CD4-positive, alpha-beta T cell treated with Interleukin-12 subunit alpha and Interleukin-12 subunit beta, for 1 hour (primary cell): ENCODE measurements at places on chromosomes 3 and 15.
A peak's percentile ranks its signal among the peaks of the same experiment; 100 is the strongest.

- DNase-seq = no peak
These were observed 11.7 kb downstream of the CTXND1 start for GRCh38 chr15:80240276-80240675.

DNA sequence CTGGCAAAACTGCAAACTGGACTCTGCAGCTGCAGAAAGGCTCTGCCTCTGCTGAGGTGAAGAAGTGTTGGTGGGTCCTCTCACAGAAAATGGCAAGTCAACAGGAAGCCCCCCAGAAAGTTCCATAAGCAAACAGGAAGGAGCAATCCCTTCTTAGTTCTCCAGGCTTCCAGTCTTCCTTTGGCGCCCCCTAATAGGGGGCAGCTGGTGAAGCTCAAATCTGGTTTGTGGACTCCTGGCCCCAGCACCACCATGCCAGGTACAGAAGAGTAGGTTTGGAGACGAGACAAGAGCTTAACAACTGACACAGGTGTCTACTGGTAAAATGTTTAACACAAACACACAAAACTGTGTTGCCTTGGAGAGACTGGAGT lies 35.5 kb downstream of the LEO1 start:
- no peak for DNase-seq

DNA sequence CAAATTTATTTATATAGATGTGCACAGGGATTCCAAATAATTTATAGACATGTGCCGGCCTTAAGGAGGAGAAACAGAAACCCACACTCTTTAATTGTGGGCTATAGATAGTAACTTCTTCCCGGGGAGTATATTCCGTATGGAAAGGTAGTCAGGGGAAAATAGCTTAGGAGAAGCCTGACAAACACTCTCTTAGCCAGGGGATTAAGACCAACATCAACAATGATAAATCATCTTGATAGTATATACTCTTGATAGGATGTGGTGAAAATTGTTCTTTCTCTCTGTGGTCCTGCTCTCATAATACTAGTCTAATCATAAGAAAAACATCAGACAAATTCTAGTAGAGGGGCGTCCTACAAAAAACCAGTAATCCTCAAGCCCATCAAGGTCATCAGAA lies 8.2 kb upstream of the BCL6 start:
- no peak for DNase-seq

DNA sequence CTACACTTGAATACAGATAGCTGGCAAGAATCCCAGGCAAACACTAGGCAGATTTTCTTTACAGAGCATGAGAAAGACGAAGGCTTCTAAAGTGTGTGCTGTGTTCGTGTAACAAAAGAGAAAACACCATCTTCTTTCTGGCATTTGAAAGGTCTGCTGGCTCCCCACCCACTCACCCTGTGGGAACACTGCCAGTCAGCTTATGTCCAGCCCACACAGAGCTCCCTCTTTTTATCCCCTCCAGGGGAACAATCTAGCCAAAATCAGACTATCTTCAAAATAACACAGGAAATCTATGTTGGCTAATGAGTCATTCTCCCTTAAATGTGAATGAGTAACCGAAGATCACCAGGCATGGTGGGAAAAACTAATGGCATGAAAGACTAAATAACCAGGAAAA lies 45.6 kb upstream of the PAQR5 start:
- no peak for DNase-seq

DNA sequence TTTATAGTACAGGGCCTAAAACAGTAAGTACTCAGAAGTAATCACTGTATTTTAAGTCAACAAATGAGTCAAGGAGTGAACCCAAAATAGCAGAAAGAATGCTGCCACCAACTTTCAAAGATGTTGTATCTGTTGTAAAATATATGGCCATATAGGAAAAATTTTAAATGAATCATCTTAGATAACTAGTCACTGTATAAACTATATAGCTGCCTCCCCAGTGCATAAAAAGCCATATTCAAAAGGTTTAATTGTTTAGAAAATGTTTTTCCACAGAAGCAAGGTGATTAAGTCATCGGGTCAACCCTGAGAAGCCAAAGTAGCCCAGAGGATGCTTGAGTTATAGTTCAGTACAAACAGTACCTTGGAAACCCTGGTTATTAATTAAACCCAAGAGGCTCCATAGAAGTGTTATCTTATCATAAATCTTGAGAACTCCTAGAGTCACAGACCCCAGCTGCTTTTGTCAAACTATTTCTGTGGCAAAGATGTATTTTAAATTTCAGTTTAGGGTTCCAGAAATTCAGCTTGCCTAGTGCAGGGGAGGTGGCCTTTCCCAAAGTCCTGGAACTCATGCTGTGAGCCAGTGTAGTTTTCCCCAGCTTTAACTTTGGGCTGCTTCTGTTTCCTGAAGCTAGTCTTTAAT lies 39.2 kb downstream of the MBNL1 start:
- DNase-seq = no peak

DNA sequence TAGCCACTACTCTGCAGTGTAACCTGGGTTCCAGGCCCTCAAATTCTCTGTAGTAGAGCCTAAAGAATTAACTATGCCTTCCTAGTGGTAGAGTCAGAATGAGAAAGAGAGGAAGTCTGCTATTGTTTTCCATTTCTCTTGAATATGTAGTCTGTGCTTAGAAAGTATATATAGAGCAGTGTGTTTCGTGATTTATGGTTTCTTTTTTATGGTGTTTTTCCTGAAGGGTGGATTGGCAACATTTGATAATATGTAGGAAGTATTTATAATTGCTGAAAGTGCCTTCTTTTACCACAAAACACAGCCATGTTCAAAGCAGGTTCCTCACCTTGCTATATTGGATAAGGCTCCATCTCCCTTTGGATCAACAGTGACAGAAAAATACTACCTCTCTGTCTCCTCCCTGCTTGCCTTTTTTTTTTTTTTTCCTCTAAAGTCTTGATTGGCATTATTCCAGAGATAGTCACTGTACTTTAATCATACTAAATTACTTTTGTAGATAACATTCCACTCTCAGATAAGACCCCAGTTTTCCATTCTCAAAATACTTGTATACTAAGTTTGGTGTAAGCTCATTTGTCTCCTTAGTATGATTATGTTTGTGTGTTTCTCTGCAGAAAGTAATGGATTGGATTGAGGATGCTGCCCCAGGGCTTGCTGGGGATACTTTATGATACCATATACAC lies 47.8 kb downstream of the IQGAP1 start:
- no peak for DNase-seq

DNA sequence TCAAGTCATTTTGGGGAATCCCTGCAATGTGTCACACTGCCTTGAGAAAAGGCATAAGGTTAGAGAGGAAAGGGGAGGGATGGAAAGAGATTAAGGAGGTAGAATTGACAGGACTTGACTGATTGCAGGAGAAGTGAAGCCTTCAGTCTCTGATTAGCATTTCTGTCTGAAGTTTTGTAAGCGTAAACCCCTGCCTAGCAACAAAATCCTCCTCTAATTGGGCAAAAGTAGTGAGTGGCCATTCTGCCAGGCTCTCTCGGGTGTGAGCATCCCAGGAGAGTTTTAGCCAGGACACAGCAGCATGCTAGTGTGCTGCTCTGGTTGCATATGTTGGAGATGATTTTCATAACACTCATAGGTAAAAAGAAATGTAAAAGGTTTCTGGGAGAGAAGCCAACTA lies 117.0 kb upstream of the MRPL3 start:
- no peak for DNase-seq

GRCh38 chr15:39357480-39358268 lies 223.2 kb upstream of the THBS1 start:
- no peak for DNase-seq

GRCh38 chr3:158680861-158681260 lies 8.4 kb upstream of the LXN start:
- no peak for DNase-seq

GRCh38 chr15:37046876-37047614 lies 53.3 kb downstream of the MEIS2 start:
- DNase-seq = no peak

DNA sequence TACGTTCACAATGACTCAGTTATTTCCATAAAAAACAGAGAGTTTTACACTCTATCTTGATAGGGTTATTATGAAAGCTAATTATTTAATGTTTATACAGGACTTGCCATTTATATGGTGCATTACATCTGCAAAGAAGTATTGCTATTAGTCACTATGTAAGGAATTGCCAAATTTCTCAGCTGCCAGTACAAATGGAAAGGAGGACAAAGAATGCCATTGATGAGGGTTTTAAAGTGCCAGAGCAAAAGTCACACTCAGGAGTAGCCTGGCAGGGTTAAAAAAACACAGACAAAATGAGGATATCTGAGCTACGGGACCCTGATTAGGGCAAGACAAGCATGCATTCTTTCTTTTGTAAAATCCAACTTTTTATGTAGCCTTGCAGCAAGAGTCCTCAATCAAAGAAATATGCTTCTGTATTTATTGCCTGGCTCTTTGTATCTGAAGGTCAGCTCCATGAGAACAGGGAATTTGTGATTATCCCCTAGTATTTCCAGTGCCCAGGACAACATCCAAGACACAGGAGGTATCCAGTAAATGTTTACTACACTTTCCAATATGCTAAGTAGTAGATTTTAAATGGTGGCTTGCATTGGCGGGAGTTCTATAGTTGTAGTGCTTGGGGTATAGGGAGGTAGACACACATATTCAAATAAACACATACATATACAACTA lies 1013.6 kb downstream of the ROBO1 start:
- DNase-seq = no peak

- DNase-seq = no peak
These were observed 1208.5 kb downstream of the NSUN3 start for GRCh38 chr3:95271395-95271794.

- no peak for DNase-seq
These were observed 22.5 kb downstream of the LRRC28 start for GRCh38 chr15:99273801-99274200.

DNA sequence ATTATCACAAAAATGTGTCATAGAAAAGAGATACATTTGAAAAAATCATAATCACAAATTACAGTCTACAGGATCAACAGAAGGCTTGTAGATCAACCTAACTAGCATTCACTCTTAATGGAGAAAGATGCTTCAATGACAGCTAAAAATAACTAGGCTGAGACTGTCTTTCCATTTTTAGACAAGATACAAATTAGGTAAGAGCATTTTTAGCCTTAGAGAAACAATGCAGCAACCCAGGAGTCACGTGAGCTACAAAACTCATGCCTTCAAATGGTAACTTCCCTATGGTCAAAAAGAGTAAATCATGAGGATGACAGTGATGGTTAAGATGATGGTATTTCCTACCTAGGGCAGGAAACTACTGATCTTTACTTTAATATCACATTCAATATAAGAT lies 415.4 kb downstream of the MAGI1 start:
- DNase-seq = no peak

DNA sequence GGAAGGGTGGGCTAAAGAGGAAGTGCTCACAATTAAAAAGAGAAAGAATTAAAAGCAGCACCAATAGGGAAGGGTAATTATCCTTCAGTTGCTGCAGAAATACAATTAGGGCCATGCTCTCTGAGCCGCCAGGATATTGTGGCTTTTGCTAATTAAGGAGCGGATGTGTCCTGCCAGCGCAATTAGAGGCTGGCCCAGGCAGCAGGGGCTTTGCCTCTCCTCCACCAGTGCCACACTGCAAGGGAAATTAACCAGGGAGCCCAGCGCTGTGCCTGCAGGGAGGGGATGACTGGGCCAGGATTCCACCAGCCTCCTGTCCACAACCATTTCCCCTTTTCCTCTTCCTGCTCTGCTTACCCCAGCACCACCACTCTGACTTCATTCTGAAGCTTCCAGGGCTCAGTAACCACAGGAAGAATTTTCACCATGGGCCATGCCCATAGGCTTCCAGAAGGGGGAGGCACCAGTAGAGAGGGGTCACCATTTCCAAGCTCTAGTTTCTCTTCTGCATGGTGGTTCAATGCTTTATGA lies 10.4 kb upstream of the AEN start:
- no peak for DNase-seq

- DNase-seq = no peak
These were observed 36.7 kb upstream of the SLC6A11 start for GRCh38 chr3:10779293-10779805.

GRCh38 chr15:64883100-64883581 lies 28.6 kb upstream of the ANKDD1A start:
- peak; percentile 52 for DNase-seq

GRCh38 chr3:143142354-143142753 lies 22.8 kb downstream of the CHST2 start:
- DNase-seq = no peak

DNA sequence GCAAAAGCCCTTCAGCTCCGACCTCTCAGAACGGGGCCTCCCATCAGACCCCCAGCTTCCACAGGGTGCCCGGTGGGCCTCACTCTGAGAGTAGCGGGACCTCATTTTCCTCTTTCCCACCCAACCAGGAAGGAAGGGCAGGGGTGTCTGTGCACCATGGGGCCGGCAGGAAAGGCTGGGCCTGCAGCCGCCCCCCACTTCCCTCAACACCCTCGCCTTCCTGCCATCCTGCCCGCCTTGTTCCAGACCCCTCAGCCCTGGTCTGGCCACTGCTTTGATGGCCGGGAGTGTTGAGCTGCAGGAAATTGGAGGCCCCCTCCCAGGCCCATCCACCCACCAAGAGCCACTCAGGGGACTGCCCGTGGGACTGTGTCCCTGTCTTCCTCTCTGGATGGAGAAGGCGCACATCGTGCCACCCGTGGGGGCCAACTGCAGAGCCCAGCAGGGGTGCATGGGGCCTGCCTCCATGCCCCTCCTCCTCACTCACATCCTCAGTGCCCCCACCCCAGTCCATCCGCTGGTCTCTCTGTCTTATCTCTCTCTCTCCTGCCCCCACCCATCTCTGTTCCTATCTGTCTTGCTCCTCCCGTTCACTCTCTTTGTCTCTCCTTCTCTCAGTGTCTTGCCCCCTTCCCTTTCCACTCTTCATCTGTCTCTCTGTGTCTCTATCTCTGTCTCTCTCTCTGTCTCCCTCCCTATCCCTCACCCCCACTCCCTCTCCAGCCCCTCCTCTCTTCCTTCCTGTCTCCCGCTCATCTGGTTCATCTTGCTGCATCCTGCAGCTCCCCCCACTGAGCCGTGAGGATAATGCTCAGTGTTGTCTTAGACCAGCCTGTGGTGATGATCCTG lies 1.8 kb upstream of the PLXND1 start:
- DNase-seq = no peak

GRCh38 chr3:79097964-79098660 lies 669.7 kb downstream of the ROBO1 start:
- DNase-seq = no peak

- no peak for DNase-seq
These were observed 9.1 kb downstream of the THRB start for GRCh38 chr3:24485511-24485910.

- DNase-seq = no peak
These were observed 187.3 kb downstream of the TIGIT start for GRCh38 chr3:114481113-114481512.

DNA sequence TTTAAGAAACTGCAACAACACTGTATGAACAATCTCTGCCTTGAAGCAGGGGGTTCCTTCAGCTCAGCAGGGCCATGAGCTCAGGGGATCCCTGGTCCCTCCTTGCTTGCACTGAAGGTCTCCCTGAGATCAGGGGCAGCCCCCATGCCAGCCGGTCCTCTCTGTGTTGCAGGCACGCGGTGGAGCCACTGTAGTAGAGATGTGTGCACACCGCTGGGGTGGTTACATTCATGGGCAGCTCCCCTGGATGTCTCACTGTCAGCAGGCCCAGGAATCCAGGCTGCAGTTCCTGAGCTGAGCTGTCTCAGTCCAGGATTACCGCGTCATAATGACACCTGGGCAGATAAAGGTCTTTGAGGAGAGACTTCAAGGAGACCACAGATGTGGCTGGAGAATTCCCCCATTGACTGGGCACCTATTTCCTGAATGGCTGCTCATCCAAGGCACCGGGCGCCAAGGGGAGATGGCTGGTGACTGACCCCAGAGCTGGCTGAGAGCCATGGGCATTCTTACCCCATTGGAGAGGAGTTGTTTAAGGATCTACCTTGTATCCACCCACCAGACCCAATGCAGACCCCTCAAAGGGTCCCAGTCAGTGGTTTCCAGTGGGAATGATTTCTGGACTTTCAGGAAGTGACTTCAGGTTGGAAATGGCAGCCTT lies 10.4 kb upstream of the KLF13 start:
- no peak for DNase-seq
